ENCODE measurements at places on chromosomes 2 and 18. TPM values are rescaled to one million over a fixed set of nuclear protein-coding genes. Genes with fewer than 3 reads are reported as not detected.
A peak's percentile ranks its signal among the peaks of the same experiment; 100 is the strongest.

HOXD13 gene
- 3.2 TPM for total RNA-seq

PTPRN gene
- total RNA-seq, result 11.2 TPM

DLGAP1 gene
- total RNA-seq, result not detected

SERPINB3 gene
- total RNA-seq, result not detected

LYG2 gene
- 0.61 TPM for total RNA-seq

LYPD6B gene
- 5.4 TPM for total RNA-seq

EPB41L5 gene
- 4.0 TPM for total RNA-seq

CAVIN2 gene
- total RNA-seq, result 0.03 TPM

OTOF gene
- total RNA-seq, result not detected

KHK gene
- 5.9 TPM for total RNA-seq

MAP2 gene
- 1.5 TPM for total RNA-seq

DNA sequence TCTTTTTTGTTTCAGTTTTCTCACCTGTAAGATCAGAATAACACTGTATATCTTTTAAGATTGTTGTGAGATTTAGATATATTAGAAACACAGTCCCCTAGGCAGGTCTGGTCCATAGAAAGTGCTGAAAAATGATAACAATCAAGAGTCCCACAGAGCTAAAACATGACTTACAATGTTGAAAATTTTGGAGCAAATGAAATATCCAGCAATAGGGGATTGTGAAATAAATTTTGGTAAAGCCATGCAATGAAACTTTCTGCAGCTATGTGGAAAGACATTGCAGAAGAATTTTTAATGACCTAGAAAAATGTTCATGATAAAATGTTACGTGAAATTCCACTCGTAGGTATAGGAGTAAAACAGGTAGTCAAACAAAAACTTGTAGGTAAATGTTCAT is 127.6 kb upstream of the SERPINE2 start:
- no peak for DNase-seq

GRCh38 chr18:54357082-54357659 is 487 bp downstream of the STARD6 start:
- DNase-seq, result peak; percentile 1

DNA sequence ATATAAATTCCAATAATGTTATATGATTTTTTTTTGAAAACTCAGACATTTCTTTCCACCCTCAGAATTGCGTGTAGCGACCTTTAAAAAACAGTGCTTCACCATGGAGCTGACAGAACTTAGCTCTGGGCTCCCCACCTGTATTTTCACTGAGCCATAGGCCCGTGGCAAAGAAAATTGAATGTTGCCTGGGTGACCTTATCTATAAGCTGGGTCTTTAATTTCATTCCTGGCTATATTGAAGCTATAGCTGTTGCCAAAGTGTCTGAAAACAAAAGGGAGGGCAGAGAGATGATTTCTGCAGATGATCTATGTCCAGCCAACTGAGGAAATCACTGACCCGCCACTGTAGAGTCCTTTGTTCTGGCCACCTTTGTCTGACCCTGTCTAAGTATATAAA is 411.7 kb downstream of the PTPRM start:
- no peak for DNase-seq

DNA sequence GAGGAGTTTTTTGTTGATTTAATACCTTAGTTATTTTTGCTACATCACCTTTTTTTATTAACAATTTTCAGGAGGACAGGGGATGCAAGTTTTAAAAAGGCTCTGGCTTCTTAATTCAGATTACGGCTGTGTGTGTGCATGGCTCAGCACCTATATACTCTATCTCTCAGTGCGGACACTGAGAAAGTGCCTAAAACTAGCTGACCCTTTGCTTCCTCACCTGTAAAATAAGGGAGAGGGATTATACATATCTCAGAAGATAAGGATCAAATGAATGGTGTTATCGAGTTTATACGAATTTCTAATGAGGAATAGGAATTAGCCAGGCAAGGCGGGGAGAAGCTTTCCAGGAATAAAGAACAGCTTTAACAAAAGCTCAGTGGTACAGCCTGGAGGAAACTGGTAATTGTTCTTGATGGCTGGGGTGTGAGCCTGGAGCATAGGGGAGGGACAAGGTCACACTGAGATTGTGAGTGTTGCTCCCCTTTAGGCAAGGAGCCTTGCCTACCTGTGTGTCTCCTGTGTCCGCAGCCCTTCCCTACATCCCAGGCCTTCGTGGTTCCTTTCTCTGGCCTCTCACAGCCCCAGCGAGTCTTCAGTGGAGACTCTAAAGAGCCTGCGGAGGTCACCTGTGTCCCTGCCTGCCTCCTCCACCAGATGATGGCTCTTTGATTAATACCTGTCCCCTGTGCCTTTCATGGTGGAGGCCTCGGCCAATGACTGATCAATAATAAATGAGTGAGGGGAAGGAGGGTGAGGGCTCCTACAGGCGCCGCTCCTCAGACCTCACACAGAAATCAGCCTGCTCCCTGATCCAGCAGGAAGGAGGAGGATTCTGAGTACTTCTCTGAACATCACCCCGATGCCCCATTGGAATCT is 92.7 kb downstream of the DDX1 start:
- DNase-seq, result no peak

- DNase-seq, result no peak
Observed at GRCh38 chr2:213757525-213757924, 473.3 kb downstream of the SPAG16 start.

- DNase-seq, result no peak
Observed at GRCh38 chr2:23467618-23468017, 82.6 kb downstream of the KLHL29 start.

DNA sequence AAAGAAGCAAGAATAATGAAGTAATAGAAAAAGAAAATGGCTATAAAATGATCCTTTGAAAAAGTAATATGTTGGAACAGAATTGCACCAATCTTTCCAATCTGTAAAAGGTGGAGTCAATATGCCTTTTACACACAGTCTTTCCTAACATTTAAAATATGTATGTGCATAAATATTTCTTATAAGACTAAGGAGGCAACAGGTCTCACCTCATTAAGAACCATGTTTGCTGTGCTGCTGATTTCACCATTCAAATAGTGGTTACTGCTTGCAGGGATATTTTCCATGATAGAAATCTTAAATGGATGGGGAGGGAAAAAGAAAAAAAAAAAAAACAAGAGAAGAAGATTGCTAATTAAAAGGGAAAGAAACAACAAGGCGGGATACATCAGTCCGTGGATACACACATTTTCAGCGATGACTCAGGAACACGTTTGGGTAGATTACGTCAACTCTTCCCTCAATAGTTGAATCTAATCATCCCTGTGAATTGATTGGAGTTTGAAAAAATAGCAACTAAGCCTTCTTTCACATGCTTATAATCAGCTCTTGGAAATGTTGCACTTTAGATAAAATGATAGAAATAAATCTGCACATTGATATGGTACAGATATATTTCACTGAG is 2133.9 kb upstream of the CELF4 start:
- no peak for DNase-seq

- DNase-seq, result peak; percentile 78
Observed at GRCh38 chr2:64052463-64053241, 33.4 kb upstream of the VPS54 start.

- DNase-seq, result no peak
Observed at GRCh38 chr2:171480908-171481307, 41.4 kb upstream of the CYBRD1 start.

- no peak for DNase-seq
Observed at GRCh38 chr2:41167014-41167413, 715.1 kb upstream of the SLC8A1 start.

DNA sequence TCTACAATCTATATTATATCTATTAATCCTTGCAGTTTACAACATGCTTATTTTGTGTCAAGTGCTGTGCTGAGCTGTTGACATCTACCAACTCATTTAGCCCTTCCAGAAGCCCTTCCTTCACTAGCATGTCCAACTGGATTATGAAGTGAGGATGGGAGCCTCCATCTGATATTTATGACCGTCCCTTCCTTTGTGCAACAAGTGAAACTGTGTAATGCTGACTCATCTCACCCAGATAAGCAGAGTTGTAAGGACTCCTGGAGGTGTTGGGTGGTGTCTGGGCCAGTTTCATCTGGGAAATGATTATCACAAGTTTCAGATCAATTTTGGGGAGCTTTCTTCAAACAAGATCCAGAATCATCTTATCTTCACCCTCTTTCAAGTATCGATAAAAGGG is 156.6 kb upstream of the ETAA1 start:
- DNase-seq, result no peak

Measured in HT1080 (cell line).